ENCODE measurements at places on chromosomes 7 and 10.

DNA sequence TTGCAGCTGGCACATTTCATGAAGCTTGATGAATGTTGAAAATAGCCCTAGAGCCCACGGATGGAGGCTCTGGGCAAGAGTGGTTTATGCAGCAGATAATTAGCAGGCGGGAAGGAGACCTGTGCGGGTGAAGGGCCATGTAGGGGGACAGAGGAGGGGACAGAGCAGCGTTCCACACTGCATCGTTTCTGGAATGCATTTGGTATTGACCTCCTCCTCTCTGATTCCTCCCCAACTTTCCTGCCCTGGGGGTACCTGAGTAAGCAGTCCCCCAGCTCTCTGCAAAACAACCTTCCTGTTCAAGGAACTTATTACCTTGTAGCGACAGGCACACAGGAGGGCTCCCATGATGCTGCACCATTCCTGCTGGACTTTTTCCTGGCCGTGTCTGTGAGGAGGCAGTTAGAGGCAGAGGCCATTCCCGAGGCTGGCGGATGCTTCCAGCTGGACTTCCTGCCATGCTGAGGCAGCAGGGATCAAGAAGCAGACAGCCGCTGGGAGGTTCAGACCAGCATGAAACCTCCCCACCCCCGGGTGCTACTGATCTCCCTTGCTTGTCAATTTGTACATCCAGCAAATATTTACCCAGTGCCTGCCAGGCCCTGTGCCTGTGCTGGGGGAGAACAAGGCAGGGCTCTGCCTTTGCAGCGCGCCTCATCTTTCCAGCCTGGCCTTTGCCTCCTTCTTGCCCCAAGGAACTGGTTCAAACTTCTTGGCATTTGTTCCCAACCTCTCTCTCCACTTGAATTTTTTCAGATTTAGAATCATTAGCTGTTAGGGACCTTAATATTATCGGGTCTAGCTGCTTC is 28.7 kb downstream of the SLC29A3 start:
- no peak for DNase-seq

DNA sequence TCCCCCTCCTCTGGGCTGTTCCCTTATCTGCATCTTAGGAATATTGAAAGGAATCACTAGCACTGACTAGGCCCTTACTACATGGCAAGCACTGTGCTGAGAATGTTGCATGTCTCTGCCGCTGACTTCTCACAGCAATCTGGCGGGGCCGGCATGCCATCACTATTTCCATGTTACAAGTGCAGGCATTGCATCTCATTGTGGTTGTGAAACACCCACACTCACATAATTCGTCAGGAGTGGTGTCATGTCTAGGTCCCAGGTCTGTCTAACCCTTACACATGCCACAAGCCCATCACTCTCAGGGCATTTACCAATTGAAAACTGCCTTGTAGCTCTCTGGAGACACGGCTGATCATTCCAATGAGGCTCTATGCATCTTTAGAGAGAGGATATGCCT is 8.5 kb upstream of the IL2RA start:
- DNase-seq, result no peak

DNA sequence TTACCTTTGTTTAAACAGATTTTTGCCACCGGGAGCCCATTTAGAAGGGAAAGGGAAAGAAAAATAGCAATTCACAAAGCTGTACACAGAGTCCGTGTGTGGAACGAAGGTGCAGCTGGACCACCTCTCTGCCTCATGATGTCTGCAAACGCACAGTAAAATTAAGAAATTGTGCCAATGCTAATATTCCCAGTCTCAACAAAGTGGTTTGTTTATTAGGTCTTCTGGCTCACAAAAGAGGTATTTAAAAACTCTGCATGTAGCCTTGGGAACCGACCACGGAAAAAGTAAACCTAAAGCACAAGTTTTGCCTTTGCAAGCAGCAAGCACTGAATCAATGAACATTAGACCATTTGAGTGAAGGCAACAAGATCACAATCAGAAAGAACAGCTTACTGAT is 57.7 kb downstream of the CREB3L2 start:
- DNase-seq, result no peak

DNA sequence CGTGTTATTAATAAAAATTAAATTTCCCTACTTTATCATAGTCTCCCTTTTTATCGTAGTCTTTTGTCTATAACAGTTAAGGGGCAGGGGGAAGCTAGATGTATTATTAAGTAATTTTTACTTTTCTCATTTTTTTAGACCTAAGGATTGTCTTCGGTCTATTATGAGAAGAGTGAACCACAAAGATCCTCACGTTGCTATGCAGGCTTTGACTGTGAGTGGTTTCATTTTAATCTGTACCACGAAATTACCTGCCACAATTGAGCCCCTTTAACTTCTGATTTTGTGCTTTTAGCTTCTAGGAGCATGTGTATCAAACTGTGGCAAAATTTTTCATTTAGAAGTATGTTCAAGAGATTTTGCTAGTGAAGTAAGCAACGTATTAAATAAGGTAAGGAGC is 40.6 kb downstream of the STAM start:
- no peak for DNase-seq

DNA sequence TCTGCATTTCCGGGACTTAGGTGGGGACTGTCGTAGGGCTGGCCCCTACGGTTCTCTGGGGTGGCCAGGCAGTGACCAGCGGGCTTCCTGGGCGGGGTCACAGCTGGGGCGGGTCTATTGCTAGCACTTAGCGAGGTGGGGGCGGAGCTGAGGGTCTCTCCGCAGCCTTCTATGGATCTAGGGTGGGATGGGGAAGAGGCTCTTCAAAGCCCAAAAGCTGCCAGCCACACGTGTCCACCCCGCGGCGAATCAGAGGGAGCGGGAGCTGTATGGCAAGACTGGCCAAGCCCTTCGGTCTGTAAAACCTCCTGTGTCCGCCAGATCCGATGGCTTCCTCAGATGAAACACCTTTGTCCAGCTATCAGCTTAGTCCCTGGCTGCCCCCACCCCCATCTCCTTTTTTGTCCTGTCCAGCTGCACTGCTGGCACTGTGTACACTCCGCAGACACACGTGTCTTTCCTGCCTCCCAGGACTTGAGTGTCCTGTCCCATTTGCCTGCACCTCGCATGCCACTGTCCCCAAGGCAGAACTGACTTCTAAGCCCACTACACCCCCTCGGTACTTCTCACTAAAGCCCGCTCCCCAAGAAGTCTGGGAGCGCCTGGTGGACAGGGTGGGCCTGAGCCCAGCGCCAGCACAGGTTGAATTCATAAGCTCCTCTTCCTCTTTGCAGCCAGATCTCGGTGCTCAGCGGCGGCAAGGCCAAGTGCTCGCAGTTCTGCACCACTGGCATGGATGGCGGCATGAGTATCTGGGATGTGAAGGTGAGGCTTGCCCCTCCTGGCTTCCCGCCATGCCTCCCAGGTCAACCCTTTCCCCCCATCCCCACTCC is 14.8 kb downstream of the PDAP1 start:
- no peak for DNase-seq

DNA sequence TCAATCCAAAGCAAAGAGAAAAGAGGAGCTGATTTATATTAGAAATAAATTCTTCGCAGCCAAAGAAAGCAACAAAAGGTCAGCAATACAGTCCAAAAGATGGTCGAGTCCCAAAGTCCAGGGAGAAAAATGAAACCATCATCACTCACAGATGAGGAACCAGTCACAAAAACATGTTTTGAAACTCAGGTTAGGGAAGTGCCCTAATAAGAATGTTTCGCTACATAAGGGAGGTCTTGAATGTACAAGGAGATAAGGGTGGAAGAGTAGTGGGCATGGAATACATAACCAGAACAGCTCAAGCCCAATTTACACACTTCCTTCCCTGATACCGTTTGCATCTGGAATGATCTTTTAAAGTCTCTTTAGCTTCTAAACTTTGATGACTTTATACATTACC is 53.6 kb downstream of the VPS41 start:
- no peak for DNase-seq

DNA sequence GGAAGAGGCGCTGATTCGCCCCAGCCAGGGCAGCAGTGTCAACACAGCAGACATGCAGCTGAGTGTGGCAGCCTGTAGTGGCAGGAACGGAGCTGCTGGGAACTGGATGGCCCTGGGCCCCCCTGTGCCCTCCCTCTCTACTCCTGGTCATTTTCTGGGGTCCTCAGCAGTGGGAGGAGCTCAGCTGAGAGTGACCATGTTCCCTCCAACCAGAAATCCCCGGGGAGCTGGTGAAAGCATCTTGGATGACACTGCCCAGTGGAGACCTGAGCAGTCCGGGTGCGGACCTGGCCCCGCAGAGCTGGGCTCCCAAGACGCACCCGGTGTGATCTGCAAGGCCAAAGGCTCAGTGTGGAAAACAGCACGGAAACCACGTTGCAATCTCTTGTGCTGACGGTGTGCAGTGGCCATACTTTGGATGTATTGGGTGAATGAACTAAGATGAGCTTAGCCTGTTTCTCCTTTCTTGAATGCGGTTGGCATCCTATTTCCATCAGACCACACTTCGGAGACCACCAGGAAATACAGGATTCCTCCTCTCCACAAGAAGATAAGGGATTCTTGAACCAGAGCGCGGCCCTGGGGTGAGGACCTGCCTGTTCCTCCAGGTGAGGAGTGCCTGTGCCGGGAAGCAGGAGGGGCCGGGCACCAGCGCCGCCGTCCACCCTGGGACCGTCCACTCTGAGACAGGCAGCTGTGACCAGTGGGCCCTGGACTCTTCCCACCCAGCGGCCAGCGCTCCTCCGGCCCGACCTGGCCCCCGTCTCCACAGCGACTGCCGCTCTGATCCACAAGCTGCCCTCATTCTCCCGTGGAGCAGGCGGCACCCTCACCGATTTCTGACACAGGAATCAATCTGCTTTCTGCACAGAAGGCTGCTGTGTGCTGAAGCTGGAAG is 93.5 kb upstream of the DIP2C start:
- no peak for DNase-seq

- no peak for DNase-seq
These were observed 14.1 kb upstream of the TNPO3 start for GRCh38 chr7:129069021-129069420.

GRCh38 chr10:10598297-10598696 is 419.4 kb upstream of the CELF2 start:
- no peak for DNase-seq
